ENCODE measurements at places on chromosomes 12 and 14.

DNA sequence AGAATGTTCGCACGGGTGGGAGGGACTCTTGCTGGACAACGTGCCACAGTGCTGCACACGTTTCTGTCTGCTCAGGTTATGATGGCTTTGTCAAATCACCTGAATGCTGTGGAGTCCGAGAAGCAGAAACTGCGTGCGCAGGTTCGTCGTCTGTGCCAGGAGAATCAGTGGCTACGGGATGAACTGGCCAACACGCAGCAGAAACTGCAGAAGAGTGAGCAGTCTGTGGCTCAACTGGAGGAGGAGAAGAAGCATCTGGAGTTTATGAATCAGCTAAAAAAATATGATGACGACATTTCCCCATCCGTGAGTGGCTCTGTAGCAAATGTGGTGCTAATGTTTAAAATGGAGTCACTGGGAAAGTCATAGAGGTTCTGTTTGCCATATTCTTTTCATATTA is 28.5 kb downstream of the KLC1 start:
- no peak for DNase-seq

DNA sequence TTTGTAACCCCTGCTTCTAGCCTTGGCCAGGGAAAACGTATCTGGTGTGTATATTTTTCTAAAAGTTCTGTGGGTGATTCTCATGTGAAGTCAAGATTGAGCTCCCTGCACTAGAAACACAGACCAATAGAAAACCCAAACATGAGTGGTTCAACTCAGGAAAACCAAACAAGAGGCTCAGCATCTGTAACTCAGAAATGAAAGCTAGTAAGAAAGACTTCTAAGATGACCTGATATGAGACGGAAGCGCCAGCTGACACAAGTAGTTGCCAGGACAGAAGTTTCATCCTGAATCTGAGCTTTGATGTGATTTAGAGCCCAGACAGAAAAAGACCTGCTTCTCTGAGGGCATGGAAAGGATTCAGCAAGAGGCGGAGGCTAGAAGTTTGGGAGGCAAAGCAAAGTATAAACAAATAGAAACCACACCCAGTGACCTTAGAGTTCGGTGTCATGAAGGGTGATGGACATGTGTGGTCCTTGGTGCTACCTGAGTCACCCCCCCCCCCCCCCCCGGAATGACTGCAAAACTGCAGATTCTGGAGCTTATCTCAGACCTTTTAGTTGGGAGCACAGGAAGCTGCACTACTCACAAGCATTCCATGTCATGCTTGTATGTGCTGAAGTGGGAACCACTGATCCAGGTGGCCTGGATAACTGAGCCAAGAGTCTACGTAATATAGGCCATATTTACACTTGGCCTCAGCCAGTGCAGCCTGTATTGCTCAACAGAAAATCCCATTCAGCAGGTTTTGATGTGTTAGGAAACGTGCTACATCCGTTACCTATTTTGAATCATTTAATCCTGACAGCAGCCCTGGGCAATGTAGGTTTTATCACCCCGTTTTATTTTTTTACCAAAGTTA is 191.3 kb downstream of the ANO6 start:
- DNase-seq: no peak

DNA sequence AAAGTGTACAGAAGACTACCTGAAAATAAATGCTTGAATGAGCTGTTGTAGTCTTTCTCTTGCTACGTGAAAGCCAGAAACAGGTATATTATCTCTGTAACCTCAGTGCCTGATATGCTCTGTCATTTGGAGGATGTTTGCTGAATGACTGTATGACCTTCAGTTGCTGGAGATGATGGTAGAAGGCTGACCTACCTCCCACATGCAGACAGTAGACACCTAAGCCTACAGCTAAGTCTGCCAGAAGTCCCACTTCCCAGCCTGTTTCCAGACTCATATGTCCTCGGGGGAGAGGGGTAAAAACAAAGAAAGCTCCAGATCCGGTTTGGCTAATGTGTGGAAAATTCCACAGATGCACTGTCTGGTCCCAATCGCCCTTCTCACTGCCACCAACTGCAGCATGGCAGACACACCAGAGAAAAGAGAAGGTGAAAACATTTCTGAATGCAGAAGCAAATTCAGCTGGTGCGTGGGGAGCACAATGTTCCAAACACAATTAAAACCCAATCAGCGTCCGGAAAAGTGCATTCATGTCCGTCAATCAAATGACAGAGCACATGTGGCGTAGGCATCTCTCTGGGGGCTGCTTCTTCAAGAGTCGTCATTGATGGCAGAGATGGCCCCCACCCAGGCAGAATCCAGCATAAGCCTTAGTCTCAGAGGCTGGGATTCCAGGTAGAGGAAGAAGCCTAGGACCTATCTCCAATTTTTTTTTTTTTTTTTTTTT is 76.3 kb upstream of the TBX3 start:
- DNase-seq: no peak

DNA sequence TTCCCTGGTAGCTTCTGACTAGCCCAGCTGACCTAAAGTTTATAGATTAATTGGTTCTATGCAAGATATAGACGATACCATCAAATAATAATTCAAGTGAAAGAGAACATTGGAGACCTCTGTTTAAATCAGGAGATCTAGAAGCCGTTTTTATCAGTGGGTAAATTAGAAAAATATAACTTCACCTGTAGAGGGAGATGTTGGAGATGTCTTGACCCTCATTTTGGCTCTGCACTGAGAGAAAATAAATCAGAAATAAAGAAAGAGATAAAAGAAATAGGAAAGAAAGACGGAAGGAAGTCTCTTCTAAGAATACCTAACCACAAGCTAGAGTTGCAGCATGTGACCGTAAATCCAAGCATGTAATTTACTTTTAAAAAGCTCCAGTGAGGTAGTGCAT is 684.5 kb downstream of the C12orf50 start:
- no peak for DNase-seq

- no peak for DNase-seq
Observed at GRCh38 chr14:105273062-105273461, 24.7 kb downstream of the BTBD6 start.

DNA sequence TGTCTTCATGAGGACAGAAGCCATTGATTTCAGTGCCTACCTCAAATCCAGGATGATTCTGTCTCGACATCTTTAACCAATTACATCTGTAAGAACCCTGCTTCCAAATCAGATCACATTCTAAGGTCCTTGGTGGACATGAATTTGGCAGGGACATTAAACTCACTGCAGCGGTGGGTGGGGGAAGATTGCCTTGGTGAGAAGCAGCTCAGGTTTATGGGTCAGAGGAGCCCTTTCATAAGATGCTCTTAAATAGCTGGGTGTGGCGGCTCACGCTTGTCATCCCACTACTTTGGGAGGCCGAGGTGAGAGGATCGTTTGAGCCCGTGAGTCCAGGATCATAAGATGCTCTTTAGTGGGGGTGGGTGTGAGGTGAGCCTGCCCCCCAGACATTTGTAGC is 42.9 kb downstream of the ELK3 start:
- no peak for DNase-seq

DNA sequence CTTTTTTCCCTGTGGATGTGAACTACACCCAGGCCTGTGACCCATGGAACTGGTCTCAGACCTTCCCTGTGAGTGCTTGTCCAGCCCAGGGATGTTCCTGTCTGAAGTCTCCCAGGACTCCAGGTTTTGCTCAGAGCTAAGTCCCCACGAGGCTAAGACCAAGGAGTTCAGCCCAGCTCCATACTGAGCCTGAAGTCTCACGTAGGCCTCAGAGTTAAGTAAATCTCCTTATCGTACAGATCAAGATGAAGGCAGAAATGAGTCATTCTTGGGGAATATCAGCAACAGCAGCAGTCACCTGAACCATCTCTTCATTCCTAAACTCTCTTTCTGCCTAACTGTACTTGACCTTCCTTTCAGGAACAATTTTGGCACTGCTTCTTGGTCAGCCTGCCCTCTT is 139.8 kb downstream of the ANO6 start:
- no peak for DNase-seq

GRCh38 chr12:131133994-131134393 is 180.3 kb downstream of the ADGRD1 start:
- no peak for DNase-seq

GRCh38 chr14:61395115-61395725 is 73.8 kb downstream of the PRKCH start:
- DNase-seq: no peak

GRCh38 chr14:34060651-34060999 is 109.8 kb upstream of the EGLN3 start:
- no peak for DNase-seq

GRCh38 chr12:92398565-92399309 is 253.1 kb upstream of the BTG1 start:
- no peak for DNase-seq

GRCh38 chr12:13372386-13372785 is 175.9 kb downstream of the EMP1 start:
- no peak for DNase-seq

DNA sequence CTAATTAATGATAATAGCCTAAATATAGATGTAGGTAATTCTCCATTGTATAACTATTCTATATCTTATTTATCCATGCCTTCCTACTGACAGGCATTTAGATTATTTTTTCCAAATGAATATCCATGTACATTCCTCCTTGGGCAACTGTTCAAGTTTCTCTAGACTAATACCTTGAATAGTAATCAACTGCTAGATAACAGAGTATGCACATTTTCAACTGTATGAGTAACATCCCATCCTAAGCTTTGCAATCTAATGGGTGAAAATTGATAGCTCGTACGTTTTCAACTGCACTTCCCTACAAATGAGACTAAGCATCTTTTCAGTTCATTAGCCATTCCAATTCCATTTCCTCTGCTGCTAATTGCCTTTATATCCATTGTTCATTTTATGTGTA is 37.0 kb downstream of the YAF2 start:
- no peak for DNase-seq

- no peak for DNase-seq
Observed at GRCh38 chr12:105982022-105982421, 156.7 kb downstream of the NUAK1 start.
